ENCODE measurements at places on chromosomes 4 and X.

DNA sequence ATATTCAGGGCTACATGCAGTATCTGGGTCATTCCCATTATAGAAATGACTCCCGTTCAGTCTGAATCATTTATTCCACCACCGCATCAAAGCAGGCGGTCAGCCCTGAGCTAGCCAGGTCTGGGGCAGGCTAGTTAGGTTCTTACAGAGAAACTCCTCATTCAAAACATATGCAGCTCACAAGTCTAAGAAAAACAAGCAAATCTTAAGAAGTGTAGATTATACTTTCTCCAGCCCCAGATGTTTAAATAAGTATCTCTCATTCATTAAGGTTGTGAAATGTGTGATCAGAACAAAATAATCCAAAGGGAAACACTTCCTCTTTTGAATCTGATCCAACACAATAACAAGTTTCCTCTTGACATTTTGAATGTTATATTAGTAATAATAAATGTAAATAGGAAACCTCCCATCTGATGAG, 441.9 kb downstream of the INPP4B start:
- ATAC-seq, result peak; percentile 5

DNA sequence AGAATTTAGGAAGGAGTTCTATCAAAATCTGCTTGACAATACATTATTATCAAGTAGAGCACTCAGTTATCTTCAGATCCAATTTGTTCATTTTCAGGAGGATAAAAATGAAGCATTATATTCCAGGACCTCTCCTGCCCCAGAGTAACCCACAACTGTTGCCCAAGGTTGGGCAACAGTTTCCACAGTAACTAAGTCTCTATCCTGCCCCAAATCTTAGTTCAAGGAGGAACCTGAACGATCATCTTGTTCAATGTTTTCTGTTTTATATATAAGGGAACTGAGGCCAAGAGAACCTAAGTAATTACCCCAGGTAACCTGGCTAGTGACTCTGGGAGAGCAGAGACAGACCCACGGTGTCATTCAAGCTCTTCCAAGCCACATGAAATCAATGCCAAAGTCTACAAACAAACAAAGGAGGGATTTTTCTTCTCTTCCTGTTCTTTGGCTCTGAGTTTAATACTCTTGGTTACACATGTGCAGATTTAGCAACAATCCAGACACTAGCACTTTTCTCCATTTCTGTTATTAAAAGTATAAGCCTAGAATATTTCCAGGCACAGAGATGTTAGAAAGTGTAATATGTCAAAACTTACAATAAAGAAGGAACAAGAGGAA, 105.6 kb downstream of the C4orf51 start:
- no peak for ATAC-seq

- ATAC-seq, result no peak
These were observed 15.3 kb downstream of the CTAG1B start for GRCh38 chrX:154603438-154604430.

- ATAC-seq, result no peak
These were observed 69.8 kb downstream of the FBXO8 start for GRCh38 chr4:174213731-174214100.

- no peak for ATAC-seq
These were observed 259.2 kb downstream of the GPC3 start for GRCh38 chrX:133726211-133726630.

GRCh38 chrX:27933361-27933760, 47.9 kb downstream of the DCAF8L1 start:
- no peak for ATAC-seq

- no peak for ATAC-seq
These were observed at the start of gene RUFY3 for GRCh38 chr4:70721747-70722146. Gene RUFY3, plus strand, starts transcription at chr4:70721964. Its CDS starts 610 bp downstream, at chr4:70722574.

GRCh38 chrX:83529950-83530349, 21.9 kb downstream of the POU3F4 start:
- ATAC-seq, result no peak

DNA sequence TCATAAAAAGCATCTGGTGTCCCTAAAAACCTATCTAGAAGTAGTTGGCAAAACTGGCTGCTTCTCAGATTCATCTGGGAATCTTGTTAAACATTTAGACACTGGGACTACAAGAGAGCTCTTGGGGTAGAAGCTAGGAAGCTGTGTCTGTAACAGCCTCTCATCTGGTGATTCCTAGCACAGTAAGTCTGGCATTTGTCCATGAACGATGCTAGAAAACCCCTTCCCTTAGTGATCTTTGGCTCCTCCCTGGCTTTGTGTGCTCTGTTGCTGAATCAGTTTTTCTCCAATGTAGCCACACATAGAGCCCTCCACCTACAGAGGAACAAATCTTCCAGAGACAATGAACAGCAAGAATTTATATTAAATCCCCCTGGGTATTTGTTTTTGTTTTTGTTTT, 951.7 kb upstream of the LCORL start:
- ATAC-seq, result no peak

GRCh38 chr4:42600578-42600977, 56.3 kb downstream of the ATP8A1 start:
- no peak for ATAC-seq

DNA sequence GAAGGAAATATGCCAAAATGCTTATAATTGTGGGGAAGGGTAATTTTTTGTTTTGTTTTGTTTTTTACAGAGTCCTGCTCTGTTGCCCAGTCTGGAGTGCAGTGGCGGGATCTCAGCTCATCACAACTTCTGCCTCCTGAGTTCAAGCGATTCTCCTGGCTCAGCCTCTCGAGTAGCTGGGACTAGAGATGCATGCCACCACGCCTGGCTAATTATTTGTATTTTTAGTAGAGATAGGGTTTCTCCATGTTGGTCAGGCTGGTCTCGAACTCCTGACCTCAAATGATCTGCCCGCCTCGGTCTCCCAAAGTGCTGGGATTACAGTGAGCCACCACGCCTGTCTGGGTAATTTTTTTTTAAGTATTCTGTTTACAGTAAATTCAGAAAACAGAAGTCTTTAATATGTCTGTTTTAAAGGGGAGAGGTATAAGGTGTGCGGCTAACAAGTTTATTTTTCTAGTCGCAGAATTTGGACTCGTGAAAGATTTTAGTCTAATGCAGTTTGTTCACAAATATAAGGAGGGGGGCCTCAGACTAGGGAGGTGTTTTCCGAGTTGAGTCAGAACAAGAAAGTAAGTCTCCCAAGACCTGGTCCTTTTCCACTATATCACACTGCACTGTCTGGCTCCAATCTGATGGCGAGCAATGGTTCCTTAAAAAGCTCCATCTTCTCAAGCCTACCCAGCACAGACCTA, 1.5 kb downstream of the ACSL1 start:
- ATAC-seq, result no peak

DNA sequence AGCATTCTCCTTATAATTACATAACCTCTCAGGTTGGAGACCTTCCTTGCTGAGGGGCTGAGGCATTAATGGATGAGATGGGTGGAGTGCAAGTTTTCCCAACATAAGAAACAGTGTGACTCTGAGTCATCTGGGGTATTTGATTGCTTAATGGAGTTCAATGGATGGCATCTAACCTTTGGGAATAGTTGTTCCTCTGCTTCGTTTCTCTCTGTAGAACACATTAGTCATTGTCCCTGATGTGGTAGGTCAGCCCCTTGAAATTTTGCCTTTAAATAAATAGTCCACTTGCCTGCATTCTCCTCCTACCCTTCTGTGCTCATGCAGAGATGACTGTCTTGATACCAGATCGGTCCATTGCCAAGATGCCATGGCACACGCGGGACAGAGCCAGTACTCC, 38.6 kb downstream of the SLITRK2 start:
- no peak for ATAC-seq

GRCh38 chrX:79263550-79263949, 103.6 kb downstream of the ITM2A start:
- no peak for ATAC-seq

DNA sequence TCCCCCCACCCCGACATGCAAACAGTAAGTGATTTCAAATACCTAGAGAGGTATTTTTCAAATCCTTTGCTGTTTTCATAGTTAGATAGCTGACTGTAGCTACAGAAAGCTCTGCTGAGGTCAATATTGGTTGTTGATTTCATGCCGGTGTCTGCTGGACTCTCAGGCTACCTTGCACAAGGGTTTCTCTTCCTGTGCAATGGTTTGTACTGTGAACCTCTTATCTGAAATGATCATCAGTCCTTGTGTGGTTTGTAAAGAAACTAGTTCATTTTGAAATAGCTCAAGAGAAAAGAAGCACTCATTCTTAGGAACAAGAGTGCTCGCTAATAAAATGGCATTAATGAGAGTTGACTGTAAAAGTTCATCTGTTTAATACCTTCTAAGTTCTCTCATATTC, 2.1 kb downstream of the MTM1 start:
- no peak for ATAC-seq

Measured in activated CD4-positive, CD25-positive, alpha-beta regulatory T cell treated with anti-CD3 and anti-CD28 coated beads, Interleukin-2, amount 50 U/mL, for 24 hours (primary cell).